AG08395 (cell line): ENCODE measurements at places on chromosomes 12 and 14.

DNA sequence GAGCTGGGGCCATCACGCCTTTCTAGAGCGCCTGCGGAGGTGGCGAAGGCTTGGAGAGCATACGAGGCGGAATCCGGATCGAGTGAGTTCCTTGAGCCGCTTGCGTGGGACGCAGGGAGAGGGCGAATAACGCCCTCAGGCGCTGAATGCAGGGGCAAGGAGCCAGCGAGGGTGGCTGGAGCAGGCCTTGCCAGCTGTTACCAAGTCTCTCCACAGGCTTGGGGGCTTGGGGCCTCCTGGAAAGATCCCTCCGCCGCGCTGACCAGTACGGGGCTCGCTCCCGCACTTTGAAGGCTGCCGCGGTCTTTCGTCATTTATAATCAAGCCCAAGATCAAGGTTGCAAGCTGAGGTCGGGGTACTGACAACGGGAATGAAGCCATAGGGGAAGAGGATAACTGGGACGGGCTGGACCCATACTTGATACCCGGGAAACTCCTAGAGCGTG lies 1.2 kb downstream of the FLRT2 start:
- DNase-seq = peak; percentile 28

- no peak for DNase-seq
Measured at GRCh38 chr14:88533064-88533602, 21.7 kb downstream of the PTPN21 start.

- peak; percentile 13 for DNase-seq
Measured at GRCh38 chr12:2997989-2998670, 38.9 kb downstream of the TEAD4 start.

- peak; percentile 74 for DNase-seq
Measured at GRCh38 chr14:104687601-104688504, 1.6 kb upstream of the INF2 start.

DNA sequence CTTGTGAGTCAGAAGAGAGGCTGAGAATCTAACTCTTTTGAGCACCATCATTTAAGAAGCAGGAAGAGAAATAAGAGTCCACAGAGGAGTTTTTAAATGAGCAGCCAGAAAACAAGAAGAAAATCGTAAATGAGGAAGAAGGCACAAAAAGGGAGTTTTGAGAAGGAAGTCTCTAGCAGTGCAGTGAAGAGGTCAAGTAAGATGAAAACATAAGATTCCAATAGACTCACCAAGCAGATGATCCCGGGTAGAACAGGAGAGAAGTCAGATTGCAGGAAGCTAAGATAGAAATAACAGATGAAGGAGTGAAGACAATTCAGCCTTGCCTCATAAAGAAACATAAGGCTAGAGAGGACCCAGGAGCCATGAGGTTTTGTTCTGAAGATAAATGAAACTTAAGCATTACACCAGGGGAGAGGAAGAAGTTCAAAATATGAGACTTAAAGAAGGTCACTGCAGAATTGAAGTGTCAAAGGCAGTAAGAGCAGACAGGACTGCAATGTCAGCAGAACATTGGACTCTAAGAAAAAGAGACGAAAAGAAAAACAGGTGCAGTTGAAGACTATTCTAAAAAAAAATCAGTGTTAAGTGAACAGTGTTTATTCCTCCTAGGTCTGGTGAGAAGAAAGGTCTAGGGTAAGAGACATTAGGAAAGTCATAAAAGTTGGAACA lies 229.0 kb downstream of the SEC23A start:
- DNase-seq = no peak

DNA sequence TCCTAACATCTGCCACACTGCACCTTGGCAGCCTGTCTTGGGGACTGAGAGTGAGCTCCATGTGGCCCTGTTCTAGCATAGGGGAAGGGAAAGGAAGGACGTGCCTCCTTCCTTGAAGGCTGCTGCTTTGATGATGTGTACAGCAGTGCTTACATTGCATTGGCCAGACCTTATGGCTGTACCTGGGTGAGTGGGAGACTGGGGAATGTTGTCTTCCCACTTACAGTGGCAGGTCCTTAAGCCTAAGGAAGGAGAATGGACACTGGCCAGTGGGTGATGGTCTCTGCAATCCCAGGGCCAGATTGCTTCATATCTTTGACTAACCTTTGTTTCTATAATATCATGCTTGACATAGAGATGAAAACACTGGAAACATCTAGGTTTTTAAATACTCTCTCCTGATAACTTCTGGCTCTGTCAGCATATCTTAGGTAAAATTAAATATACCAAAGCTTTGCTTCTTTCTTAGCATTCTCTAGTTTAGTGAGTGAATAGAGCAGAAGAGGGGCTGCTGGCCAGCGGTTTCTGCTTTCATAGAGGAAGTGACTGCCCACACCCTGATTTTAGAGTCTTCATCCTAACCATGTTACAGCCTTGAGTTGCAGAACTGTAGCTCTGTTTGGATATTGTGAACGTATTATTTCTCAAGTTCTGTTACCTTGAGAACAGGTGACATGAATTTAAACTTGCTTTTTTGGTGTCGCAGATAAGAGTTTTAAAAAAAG lies 27.2 kb downstream of the KLC1 start:
- DNase-seq = no peak

DNA sequence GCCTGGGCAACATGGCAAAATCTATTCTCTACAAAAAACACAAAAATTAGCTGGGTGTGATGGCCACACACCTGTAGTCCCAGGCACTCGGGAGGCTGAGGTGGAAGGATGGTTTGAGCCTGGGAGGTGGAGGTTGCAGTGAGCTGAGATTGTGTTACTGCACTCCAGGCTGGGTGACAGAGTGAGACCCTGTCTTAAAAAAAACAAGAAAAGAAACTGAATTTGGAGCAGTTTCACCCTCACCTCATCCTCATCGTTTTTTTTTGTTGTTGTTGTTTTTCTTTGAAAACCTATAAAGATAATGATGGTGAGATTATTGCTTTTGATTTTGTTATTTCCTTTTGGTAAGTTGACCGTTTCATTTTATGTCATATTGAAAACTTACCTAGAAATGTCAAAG lies 60.7 kb downstream of the SLC38A6 start:
- no peak for DNase-seq

GRCh38 chr14:91303091-91303923 lies 58.8 kb upstream of the GPR68 start:
- DNase-seq = no peak

- DNase-seq = peak; percentile 17
Measured at GRCh38 chr12:71216725-71217579, 59.2 kb upstream of the TSPAN8 start.

DNA sequence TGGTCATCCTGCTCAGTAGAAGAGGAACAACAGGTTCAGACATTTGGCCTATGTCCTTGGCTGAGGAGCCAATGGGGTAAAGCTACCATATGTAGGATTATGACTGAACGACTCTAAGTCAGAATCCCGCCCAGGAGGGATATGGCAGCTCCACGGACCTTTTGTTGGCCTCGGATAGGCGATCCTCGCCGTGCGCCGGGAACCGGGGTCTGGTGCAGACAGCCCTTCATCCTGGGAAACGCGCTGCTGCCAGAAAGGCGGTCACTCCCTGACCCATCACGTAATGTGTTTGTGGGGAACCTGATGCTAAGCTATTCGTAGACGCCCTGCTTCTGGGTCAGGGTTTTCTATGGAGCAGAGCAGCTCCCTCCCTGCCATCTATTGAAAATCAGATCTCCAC lies 178.9 kb upstream of the ALG10B start:
- DNase-seq = no peak

DNA sequence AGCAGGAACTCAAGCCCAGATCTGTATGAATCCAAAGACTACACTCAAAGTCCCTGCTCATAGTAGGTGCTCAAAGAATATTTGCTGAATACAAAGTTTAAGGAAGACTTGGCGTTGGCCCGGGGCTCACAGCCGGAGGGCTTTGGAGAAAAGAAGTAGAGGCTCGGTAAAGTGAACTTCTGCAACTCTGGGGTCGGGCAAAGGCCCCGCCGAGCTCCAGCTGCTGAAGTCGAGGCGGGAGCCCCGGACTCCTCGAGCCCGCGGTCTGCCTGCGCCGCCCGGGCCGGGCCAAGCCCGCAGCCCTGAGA lies 335 bp downstream of the GCN1 start:
- no peak for DNase-seq

DNA sequence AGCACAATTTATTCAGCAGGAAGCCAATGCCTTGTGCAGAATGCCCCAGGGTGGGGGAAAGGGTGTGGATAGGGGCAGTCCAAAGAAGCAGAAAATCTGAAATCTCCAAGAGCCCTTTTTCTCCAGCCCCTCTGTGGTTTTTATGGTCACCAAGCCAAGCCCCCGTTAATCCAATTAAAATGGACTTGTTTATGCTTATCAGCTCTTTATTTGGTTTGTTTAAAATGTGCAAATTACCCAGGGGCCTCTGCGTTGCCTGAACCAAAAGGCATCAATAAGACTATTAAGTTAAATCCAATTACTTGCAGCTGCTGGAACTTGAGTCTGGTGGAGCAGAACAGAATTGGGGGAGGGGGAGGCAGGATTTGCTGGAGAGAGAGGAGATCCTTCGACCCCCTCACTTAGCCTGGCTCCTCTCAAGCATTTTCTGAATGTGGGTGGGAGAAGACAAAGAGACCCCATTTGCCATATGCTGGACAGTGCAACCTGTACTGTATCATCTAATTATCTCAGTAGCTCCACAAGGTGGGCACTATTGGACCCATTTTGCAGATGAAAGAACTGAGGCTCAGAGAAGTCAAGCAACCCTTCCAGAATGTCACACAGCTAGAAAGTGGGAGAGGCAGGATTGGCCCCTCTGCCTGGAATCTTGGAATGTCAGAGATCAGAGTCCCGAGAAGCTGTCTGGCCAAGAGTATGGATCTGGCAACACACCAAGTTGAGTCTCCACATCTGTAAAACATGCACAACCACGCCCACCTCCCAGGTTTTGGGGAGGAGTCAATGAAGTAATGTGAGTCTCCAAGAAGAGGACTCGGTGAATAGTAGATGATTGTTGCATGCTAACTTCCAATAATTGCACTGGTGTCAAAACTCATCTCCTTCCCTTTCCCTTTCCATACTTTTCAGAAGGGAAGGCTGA lies 66.9 kb downstream of the CMKLR1 start:
- DNase-seq = no peak

DNA sequence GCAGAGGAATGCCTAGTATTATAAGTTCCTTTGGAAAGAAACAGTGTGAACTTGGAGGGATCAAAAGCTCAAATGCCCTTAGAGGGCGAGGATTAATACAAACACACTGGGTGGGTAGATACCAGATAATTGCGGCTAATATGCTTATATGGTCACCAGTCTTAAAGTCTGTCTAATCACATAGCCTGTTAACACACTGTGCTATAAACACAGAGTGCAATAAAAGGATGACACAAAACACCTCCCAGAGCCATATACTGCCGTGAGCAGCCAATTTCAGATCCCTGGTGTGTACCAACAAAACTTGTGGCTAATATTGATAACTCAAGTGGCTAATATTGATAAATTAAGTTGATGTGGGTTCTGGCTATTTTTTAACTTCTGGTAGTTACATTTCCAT lies 1.7 kb upstream of the IL26 start:
- no peak for DNase-seq

DNA sequence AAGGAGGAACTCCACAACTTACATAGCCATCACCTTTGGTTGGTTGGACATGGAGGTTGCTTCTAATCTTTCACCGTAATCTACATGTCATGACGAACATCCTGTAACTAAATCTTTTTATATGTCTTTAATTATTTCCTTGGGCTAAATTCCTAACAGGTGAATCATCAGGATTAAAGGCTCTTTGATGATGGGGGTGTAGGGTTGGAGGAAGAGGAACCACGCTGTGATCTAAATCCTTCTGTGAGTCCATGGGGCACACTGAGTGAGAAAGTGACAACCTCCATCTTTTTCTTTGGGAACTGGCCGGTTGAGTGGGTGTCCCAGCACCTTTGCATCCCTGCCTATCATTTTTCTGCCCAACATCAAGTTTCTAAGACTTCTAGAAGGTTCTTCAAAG lies 31.1 kb upstream of the MAP1LC3B2 start:
- DNase-seq = no peak

- DNase-seq = no peak
Measured at GRCh38 chr12:617304-617915, 45.8 kb downstream of the NINJ2 start.

GRCh38 chr12:96368233-96368632 lies 32.0 kb downstream of the CDK17 start:
- no peak for DNase-seq

DNA sequence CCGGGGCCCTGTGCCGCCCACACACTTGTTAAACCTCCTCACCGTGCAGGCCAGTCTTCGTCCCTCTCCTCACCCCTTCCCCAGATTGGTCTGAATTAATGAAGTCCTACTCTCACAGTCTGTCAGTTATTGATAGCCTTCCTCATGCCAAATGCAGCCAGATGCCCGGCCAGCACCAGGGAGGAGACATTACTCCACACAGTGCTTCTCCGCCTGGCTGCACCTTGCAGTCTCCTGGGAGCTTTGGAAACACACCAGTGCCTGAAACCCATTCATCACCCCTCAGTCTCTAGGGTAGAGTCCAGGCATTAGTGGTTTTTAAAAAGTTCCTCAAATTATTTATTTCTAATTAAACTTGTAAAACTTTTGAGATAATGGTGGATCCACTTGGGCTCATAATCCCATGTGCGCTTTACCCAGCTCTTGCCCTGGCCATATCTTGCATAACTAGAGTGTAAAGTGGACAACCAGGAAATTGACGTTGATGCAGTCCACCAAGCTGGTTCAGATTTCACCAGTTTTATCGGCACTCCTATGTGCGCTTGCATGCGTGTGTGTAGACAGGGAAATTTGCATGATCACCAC lies 38.2 kb upstream of the TSPAN9 start:
- no peak for DNase-seq
